Esophagus mucosa (tissue), 1 donor: ENCODE measurements at places on chromosomes 3 and 15. TPM values are rescaled to one million over a fixed set of nuclear protein-coding genes. Genes with fewer than 3 reads are reported as not detected.
A peak's percentile ranks its signal among the peaks of the same experiment; 100 is the strongest.

DNA sequence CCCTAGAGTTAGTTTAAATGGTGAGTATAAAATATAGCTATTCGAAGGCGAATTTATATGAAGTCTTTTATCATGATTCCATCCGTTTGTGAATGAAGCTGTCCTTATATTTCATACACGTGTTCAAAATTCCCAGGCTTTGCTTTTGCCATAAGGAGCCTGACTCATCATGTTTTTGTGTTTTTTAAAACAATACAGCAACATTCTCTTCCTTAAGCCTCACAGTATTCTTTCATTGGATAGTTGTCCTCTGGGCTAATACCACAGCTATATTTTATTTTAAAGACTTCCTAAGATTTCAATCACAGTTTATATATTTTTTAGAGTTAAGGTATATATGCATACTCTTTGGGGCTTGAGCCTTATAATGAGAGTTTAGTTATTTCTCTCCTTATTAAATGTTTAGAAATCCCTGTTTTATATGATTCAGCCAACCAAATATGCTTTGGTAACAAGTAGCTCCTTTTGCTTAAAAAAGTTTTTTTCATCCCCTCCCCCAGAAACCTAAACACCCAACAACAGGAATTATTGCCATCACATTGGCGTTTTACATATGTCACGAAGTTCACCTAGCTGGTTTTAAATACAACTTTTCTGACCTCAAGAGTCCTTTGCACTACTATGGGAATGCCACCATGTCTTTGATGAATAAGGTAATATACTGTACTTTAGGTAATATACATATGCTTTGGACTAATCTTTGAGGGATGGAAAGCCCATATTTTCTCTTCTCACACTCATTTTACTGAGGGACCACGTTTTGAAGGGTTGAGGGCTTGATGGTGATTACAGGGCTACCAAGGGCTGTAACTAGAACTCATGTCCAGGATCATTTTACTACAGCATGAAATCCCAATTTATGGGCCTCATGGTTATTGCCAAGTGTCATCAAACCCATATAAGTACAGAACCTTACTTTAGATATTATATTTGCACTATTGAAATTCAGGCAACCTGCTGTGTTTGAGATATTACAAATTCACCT lies 28.5 kb downstream of the ST3GAL6 start:
- ATAC-seq = no peak

DNA sequence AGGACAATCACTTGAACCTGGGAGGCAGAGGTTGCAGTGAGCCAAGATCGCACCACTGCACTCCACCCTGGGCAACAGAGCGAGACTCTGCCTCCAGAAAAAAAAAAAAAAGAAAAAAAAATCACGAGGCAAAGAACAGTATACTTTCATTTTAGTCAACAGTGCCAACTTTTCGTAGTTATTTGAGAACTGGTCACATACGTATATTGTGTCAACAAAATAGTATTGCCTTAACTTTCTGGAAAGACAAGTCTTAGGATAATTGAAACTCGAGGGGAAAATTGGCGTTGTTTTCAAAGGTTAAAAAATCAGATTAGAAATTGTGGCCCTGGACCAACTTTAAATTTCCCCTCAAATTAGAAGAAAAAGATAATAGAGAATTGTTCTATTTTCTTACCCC lies 13.8 kb downstream of the GMPS start:
- no peak for ATAC-seq

CCNB2 gene
- total RNA-seq = 27.0 TPM

DNA sequence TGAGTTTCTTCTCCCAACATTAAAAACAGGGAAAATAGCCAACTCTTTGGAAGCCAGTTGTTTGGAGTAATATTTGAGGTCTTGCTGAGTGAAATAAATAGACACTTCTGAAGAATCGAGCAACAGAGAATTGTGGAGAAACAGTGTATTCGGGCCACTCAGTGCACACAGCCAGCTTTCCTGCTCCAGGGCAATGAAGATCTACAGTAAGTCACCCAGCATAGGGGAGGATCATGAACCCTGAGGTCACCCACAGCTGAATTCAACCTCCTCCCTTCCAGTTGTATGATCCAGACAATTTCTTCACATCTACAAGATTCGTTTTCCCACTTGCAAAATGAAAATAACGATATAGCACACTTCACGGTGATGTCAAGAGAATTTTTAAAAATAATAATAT lies 161.7 kb upstream of the BCL6 start:
- ATAC-seq = no peak

GRCh38 chr15:71080166-71080565 lies 35.1 kb upstream of the THSD4 start:
- peak; percentile 71 for ATAC-seq

DNA sequence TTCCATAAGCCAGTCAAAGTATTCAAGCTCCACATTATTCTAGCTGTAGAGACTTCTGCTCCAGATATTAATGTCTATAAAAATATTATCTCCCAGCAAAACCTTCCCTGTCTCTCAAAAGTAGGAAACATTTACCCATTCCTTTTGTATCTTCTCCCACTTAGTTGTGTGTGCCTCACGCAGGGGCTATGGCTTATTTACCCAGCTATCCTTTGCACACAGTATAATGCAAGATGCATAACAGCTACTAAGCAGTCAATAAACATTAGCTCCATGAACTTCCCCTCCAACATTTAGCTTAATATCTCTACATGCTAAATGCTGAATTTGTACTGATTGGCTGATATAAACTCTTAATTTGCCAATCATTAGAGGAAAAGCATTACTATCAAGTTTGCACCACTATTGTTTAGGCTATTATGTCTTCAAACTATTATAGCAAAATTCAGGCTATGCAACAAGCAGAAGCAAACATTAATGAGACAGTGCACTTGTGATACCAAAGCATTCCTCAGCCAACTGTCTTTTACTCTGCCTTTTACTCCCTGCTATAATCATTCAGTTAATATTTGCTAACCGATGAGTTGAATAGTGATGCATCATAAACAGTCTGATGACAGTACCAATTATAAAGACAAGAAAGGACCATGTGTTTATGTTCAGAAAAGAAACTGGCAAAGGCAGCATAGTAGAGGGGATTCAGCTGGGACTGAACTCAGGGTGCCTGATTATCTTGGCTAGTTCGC lies 81.2 kb downstream of the PLCH1 start:
- ATAC-seq = no peak

CHRFAM7A gene
- not detected for total RNA-seq

LRRN1 gene
- 0.44 TPM for total RNA-seq

DNA sequence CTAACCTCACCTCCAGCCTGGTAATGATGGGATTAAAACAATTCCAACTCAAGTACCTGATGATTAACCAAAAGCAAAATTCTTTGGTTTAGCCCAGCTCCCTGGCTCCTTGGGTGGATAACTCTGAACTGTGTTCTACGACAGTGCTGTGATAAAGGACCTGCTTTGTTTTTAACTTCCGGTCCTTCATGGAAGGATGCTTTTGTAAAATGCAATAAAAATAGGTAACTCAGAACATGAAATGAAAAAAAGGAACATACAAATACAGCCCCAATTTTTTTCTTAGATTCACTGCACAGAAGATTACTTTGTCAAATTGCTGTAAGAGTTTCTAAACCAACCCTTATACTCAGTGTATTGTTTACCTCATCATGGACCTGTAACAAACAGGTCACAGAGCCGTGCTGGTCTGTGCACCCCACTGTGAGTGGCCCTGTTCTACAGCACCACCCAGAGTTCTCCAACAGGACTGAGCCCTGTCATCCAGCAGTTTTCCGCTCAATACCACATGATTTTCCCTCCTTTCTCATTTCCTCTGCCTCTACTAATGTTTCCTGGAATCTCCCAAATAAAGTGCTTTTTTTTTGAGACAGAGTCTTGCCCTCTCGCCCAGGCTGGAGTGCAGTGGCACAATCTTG lies 4.9 kb upstream of the PCYT1A start:
- no peak for ATAC-seq

- ATAC-seq = no peak
Measured at GRCh38 chr3:20324664-20325478, 138.9 kb upstream of the SGO1 start.

- ATAC-seq = peak; percentile 8
Measured at GRCh38 chr3:10116138-10116460, 624 bp downstream of the BRK1 start.

DNA sequence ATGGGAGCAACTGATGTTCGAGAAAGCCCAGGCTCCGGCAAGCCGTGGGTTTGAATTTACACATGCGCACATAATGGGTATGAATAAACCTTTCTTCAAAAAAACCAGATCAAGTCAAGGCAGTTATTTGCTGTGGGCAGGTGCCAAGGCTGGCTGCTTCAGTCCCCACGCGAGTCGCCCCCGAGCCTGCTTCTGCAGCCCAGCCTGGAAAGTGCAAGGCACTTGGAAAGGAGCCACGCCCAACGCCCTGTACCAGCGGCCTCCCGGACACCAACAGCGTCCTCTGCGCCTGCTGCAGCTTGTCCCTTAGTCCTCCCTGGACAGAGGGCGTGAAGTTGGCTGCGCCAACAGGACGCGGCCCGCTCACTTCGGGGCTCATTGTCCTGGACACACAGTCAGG lies 68.9 kb downstream of the KLF15 start:
- ATAC-seq = peak; percentile 38

- peak; percentile 66 for ATAC-seq
Measured at GRCh38 chr3:194870394-194871110, 184.9 kb downstream of the FAM43A start.

DNA sequence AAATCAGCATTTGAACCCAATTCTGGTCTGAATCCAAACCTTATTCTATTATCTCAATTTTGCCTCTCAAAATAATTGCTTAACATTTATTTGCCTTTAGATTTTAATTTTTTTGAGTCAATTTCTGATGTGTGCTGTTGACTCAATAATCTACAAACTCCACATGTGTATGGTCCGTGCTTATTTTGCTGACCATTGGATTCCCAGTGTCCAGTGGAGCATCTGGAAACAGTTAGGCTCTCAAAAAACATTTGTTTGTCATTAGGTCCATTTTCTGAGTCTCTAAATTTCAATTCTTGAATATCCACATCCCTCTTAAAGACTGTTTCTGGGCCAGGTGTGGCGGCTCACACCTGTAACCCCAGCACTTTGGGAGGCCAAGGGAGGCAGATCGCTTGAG lies 19.2 kb upstream of the MYZAP start:
- ATAC-seq = no peak

DNA sequence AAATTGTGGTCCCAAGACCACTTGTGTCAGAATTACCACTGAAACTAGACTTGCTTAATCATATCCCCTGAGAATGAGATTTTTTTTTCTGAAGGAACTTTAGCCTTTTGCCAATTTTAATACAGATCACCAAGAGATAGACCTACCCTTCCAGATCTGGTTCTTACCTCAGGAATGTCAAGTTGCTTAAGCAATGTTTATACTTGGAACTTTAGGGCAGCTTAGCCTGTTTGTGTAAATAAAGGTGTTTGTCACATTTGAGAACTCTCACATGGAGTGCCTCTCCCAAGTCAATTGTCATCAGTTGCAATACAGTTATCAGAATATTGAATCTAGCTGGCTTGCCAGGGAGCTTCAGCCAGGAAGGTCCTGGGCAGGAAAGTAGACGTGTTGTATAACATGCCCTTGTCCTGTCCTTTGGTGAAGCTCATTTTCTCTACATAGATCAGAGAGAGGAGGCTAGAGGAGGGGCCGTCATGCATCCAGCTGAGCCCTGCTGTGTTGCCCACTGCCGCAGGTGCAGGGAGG lies 3.9 kb downstream of the GPD1L start:
- ATAC-seq = no peak

- ATAC-seq = peak; percentile 94
Measured at GRCh38 chr3:194112120-194113106, 23.5 kb upstream of the HES1 start.

DNA sequence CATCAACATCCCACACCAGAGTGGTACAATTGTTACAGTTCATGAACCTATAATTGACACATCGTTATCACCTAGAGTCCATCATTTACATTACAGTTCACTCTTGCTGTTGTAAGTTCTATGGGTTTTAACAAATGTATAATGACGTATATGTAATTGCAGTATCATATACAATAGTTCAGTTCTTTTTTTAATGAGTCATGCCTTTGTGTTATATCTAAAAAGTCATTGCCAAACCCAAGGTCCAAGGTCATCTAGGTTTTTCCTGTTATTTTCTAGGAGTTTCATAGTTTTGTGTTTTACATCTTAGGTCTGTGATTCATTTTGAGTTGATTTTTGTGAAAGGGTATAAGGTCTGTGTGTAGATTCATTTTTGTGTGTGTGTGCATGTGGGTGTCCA lies 160.9 kb upstream of the GALNT15 start:
- ATAC-seq = no peak

LRRC3B gene
- not detected for total RNA-seq

TGM5 gene
- 13.5 TPM for total RNA-seq

GRCh38 chr3:159252772-159253384 lies 451.0 kb downstream of the MFSD1 start:
- peak; percentile 49 for ATAC-seq

DTWD1 gene
- total RNA-seq = 8.9 TPM

- no peak for ATAC-seq
Measured at GRCh38 chr3:172919297-172919683, 168.8 kb downstream of the ECT2 start.

UBE2Q2 gene
- total RNA-seq = 20.9 TPM

GRCh38 chr15:67208396-67208795 lies 46.1 kb downstream of the AAGAB start:
- no peak for ATAC-seq

- ATAC-seq = no peak
Measured at GRCh38 chr3:171399842-171400241, 60.4 kb downstream of the TNIK start.

DNA sequence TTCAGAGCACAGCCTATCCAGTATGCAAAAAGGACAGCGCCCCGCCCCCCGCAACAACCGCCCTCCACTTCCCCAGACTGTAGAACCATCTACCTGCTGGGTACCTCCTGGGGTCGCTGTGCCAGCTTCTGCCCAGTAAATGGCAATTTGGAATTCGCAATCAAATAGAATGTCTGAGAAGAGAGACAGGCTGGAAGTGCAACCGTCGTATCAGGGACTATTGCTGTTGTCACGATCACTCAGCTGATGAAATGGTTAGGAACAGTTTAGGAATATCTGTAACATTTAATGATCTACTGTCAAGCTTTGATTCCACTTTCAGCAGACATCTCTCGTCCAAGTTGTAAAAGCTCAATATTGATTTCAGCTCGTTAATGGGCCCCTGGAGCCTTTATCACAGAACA lies 13.3 kb upstream of the PARL start:
- no peak for ATAC-seq

TP63 gene
- total RNA-seq = 190 TPM

- ATAC-seq = no peak
Measured at GRCh38 chr3:119792270-119792669, 10.4 kb downstream of the NR1I2 start.

COLQ gene
- total RNA-seq = 0.40 TPM

GRCh38 chr3:27532426-27533260 lies 48.5 kb upstream of the SLC4A7 start:
- no peak for ATAC-seq

GRCh38 chr3:191383124-191383523 lies 52.8 kb upstream of the UTS2B start:
- ATAC-seq = no peak

ADAMTS17 gene
- 4.0 TPM for total RNA-seq

GRCh38 chr3:64588380-64588779 lies 99.4 kb downstream of the ADAMTS9 start:
- ATAC-seq = no peak

TRAIP gene
- total RNA-seq = 5.5 TPM

- ATAC-seq = no peak
Measured at GRCh38 chr15:101810456-101810855, 1.5 kb upstream of the OR4F15 start.
